CD4-positive, alpha-beta T cell treated with Interleukin-4 for 4 hours (primary cell): ENCODE measurements at places on chromosomes 6 and 20.

DNA sequence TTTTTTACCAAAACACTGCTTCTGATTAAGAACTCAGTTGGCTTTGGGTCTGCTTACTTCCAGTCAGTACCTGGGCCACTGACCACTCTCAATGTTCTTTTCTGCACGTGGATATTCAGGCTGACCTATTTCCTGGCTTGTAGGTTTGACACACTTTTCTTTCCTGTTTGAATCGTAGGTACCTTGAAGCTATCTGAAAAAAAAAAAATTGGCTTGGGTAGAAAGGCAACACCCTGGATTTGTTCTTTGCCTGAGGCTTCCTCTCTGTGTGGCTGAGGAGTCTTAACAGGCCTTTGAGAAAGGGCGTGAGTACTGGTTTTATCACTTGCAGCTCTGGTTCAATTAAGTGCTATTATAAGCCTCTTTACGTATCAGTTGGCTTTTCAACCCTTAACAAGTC lies 60.6 kb upstream of the IL20RA start:
- peak; percentile 1 for DNase-seq

GRCh38 chr6:78324213-78324612 lies 543.1 kb upstream of the IRAK1BP1 start:
- no peak for DNase-seq

DNA sequence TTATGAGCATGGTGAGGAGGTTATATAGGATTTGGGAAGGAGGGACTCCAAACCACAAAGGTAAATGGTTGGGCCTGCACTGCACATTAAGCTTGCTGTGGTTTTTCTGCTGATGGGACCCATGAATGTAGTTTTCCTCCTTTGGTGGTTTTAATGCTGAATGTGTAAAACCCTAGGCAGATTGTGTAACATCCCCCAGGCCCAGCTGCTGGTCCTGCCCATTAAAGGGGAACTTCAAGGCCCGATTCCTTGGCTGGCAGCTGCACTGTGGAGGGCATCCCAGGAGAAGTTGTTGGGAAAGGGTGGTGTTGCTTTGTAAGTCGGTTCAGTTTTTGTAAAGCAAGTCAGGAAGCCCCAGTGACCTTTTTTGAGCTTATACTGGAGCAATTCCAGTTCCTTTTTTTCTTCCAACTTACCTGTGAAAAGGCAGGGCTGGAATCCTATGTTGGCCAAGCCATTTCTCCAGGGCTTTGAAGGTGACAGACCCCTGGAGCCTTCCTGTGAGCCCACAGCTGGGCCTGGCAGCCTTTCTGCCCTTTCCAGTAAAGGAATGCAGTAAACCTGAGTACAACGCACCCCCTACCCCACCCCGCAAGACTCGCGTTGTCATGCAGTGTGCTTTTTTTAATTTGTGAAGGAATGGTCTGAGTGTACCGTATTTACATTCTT lies 43.1 kb upstream of the NAA20 start:
- DNase-seq: no peak

DNA sequence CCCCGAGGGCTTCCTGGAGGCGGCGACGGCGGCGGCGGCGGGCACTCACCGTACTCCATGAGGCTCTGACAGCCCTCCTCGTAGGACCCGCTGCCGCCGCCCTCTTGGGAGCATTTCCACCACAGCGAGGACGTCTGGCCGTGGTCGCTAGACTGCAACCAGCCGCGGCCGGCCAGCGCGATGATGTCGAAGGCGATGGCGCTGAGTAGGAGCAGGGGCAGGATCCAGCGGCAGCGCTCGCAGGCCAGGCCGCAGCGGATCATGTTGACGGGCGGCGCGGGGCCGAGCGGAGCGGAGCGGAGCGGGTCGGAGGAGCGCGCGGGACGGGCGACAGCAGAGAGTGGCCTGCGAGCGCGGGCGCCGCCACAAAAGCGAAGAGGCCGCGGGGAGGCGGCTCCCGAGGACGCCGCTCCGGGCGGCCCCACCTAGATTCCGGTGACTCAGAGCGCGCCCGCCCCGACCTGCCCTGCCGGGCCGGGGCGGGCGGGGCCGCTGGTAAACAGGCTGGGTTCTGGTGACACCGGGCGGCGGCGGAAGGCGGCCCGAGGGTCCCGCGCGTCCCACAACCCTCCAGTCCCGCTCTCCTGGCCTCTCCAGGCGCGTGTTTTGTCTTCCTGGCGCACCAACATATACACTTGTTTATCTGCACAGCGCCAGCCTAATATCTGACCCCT lies at the start of gene PERP:
TSS of gene PERP (minus strand) at position 342 of the 674 bp plus-strand sequence. CDS start at position 263, 79 bp downstream.
- DNase-seq: peak; percentile 75

DNA sequence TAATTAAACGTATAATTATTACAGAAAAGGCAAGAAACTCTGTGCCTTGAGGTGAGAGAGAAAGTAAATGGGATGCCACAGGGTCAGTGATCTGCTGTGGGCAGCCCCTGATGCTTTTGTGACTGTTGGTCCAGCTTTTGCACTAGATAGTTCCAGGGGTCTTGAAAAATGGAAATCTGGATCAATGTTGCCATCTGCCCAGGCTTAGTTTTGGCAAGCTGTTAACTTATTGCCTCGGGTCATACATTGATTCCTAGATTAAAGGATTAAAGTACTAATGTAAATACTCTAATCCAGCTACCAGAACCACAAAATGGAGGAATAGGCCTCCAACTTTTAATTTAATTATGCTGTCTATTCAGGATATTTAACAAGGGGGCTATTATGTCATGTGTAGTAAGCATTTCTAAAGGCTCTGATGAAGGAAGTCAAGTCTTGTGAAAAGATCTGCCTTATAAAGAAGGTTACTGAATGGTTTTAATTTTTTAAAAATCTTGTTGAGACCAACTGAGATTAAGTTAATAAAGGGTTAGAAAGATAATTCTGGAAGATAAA lies 376.0 kb upstream of the HS3ST5 start:
- DNase-seq: no peak

DNA sequence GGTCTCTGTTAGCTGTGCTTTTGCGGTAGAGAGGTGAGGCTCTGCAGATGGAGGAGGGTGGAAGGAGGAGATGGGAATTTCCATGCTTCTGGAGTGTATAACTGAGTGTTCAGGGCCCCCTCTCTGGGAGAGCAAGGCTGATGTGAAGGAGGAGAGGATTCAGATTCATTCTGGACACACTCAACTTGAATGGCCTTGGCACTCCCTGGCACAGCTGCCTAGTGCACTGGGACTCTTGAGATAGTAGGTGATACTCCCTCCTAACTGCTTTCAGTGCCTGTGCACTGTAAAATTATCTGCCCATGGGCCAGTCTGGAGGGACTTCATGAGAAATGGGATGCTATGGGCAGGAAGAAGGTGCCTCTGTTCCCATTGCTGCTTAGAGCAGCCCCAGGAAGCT lies 54.2 kb upstream of the MYL9 start:
- DNase-seq: no peak

DNA sequence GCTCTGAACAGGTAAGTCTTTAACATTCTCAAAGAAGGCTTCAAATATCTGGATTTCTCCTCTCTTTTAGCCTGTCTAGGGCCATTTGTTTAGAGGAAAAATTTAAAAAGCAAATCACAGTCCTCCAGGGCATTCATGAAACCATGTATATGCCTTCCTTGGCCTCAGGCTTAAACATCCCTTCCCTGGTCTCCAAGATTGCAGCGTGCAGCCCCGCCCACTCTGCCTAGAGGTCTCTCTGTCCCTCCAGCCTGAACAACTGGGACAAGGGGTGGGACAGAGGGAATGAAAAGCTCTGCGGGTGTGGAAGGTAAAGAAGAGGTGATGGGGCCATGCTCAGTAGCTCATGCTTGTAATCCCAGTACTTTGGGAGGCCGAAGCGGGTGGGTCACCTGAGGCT lies 9.8 kb upstream of the CBFA2T2 start:
- no peak for DNase-seq

DNA sequence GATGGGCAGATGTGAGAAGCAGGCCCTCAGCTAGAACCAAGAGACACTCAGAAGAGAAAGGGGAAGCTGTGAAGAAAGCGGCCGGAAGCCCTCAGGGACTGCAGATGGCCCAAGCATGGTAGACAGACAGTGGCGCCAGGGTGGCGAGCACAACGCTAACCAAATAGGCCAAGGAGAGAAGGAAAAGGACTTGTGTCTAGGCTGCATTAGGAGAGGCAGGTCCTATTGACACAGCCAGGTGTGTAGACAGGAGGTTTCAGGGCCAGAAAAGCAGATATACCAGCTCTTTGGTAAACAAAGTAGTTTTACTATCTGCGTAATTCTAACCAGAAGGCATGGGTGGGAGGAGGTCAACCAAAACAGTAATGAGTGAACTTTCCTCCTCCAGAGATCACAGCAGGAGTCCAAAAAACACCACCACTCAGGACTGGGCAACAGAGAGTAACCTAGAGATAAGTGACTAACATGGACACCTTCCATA lies 15.8 kb upstream of the MAP7 start:
- DNase-seq: no peak

- DNase-seq: peak; percentile 98
These were observed at the start of gene PXMP4 for GRCh38 chr20:33719989-33720709. Gene PXMP4, minus strand, starts transcription at chr20:33720310. Its CDS starts 103 bp downstream, at chr20:33720207.

GRCh38 chr6:63440057-63440456 lies 120.3 kb upstream of the LGSN start:
- no peak for DNase-seq

DNA sequence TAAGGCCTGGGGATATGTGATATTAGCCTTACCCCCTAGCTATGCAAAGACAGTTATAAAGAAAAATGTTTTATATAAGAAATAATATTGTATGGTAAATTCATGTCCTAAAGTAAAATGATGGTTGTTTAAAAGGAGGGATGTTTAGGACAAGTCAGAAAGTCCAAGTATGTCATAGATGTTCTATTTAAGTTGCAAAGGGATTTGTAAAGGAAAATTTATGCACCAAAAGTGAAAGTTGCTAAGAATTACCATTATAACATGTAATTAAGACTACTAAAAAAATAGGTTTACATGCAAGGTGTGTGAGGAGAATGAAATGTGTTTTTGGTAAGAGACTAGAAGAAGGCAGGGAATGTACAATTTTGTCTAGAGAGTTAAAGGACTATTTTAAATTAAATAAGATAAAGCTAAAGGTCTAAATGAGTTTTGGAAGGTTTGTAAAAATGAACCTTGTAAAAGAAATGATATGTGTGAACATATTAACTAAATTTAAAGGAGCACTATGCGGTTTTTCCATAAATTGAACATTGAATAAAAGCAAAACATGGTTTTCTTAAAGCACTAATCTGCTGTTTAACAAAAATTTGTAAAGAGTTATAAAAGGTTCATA lies 22.7 kb upstream of the GOPC start:
- DNase-seq: no peak

DNA sequence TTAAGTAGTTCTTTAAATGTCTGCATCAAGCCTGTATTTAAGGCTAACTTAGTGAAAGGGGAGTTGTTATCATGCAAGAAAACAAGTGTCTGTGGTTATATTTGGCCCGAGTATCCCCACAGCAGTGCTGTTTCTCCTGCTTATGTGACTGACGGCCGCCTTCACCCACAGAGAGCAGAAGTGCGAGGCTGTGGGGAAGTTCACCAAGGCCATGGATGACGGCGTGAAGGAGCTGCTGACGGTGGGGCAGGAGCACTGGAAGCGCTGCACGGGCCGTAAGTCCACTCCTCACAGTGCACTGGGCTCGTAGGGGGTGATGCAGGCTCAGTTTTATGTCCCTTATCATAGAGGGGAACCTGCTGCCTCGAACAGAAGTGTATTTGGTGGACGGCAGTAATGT lies 53.2 kb upstream of the SYNJ2 start:
- no peak for DNase-seq

DNA sequence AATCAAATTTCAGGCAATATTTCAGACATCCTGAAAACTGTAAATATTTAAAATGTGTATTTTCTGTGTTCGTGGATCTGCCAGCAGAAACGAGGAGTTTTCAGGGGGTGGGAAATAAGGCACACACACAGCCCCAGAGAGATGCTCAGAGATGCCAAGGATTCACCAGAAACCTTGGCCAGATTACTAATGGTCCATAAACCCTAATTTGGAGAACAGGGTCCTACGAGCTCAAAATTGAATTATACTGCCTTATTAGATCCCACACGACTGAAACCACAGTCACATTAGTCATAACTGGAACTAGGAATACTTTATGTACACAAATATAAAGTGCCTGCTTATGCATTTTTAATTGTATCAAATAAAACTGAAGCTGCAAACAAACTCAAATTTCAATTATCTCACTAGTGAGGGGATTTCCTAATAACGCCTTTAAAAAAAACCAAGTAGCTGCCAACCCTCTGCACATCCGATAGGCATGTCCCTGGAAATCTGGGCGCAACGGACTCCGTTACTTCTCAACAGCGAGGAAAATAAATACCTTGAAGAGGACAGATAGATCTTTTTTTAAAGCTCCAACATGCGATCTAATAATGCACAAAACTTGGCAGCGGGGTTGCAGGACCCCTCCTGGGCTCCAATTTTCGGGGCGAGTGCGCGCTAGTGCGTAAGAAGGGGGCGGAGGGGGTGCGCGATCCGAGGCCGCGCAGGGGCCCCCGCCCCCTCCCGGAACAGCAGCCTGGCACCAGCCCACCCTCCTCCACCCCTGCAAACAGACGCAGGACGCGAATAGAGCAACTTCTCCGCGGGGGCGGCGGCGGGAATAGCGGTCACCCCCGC lies 897 bp downstream of the CHD6 start:
- peak; percentile 36 for DNase-seq
